Ureter (tissue), 1 donor: ENCODE measurements at places on chromosomes 11 and 22.

DNA sequence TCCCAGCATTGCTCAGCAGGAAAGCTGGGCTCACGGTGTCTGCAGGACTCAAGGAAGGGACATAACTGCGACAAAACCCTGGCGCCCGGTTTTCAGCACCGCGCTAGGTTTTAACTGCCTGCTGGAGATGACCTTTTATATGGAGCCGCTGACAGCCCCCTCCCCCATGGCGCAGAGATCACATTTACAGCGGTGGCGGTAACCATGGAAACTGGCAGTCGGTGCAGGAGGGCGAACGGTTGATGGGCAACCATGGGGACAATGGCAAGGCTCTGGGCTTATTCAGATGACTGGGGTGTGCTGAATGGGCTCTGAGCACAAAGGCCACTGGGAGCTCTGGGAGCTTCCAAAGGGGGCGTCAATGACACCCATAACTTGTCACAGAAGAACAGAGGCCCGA lies 37.2 kb downstream of the CELSR1 start:
- DNase-seq = no peak

GRCh38 chr11:12508151-12508751 lies 130.9 kb downstream of the PARVA start:
- no peak for DNase-seq

GRCh38 chr11:2980168-2980840 lies 11.8 kb downstream of the NAP1L4 start:
- no peak for DNase-seq

DNA sequence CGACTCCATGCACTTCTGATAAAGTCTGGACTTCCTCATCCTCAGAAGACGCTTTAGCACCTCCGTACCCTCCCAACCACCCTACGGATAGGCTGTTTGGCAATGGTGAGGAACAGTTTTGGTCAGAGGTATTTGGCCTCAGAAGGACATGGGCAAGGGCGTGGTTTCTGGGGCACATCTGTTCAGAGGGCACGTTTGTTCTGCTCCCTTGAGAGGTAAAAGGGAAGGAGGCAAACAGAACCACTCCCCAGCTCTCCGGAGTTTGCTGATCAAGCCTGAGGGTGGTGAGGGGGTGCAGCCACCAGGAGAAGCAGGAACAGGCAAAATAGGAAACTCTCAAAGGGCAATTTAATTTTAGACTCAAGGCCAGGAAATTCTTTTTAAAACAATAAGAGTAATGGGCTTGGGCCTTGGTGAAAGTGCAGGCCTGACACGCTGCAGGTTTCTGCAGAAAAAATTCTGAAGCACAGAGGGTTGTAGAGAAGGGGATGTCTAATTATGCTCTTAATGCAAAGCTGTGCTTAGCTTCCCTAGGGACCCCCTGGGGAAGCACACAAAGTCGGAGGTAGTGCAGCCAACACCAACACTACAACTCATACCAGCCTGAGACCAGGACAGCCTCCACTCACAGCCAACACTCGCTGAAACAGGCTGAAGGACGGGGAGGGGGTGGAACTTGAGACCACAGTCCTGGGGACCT lies 23.3 kb downstream of the ETS1 start:
- DNase-seq = no peak
